ENCODE measurements at places on chromosomes 4 and X.

GRCh38 chr4:86035688-86036087, 324.2 kb downstream of the MAPK10 start:
- DNase-seq: no peak

- no peak for DNase-seq
Measured at GRCh38 chr4:110064934-110065333, 133.5 kb downstream of the ELOVL6 start.

- no peak for DNase-seq
Measured at GRCh38 chrX:100695991-100696390, 35.9 kb downstream of the SYTL4 start.

- DNase-seq: no peak
Measured at GRCh38 chrX:120316587-120317283, 5.5 kb upstream of the TMEM255A start.
